ENCODE measurements at places on chromosomes 12 and 14. TPM values are rescaled to one million over a fixed set of nuclear protein-coding genes. Genes with fewer than 3 reads are reported as not detected.
A peak's percentile ranks its signal among the peaks of the same experiment; 100 is the strongest.

GRCh38 chr12:11904124-11904523 lies 166.6 kb upstream of the BCL2L14 start:
- H3K4me3 ChIP-seq = no peak overlapping the region
- no peaks in the 10 kb centered on the region for H3K4me1 ChIP-seq

DNA sequence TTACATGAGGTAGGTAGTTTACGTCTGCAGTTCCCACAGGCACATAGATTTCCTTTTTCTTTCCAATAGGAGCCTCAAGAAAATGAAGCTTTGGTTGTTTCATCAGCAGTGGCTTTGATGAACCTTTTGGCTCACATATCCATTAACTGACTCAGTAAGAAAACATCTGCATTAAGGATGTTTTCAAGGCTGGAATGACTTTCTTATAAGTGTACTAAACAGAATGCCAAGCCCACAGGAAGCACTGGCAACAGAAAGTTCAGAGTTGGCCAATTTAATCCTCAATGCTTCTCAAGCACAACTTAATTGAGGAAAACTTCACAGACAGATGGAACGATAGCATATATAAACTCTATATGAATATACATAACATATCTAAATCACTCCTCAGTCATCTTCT lies 63.5 kb downstream of the ST8SIA1 start:
- no peaks in the 10 kb centered on the region for H3K4me1 ChIP-seq
- H3K4me3 ChIP-seq = no peak overlapping the region
- no peaks in the 10 kb centered on the region for H3K27me3 ChIP-seq
- no peaks in the 10 kb centered on the region for H3K36me3 ChIP-seq
- no peak for DNase-seq

DNA sequence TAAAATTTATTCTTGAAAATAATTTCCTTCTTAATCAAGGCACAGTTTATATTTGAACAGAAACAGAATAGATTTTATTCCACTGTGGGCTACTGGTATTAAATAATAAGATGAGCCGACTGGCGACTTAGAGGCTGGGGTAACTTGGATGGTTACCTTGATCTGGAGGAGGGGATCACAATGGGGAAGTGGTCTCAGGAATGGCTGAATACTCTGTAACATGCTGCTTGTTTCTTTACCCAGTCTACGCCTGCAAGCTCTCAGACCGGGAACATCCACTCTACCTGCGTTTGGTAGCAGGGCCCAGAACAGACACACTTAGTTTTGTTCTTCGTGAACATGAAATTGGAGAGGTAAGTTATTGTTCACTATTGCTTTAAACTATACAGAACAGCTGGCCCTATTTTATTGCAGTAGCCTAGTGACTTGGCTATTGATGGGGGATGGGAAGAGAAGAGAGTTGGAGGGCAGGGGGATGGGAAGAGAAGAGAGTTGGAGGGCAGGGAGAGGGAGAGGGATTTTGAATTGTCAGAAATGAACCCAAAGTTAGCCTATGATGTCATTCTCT lies 67.9 kb downstream of the GNS start:
- DNase-seq = no peak
- no peak overlapping the region for H3K4me3 ChIP-seq
- H3K4me1 ChIP-seq = no peaks in the 10 kb centered on the region
- no peak overlapping the region for H3K27ac ChIP-seq
- H3K27me3 ChIP-seq = no peaks in the 10 kb centered on the region

The CLEC7A gene
- polyA plus RNA-seq = 0.43 TPM

The SOX5 gene
- 0.54 TPM for polyA plus RNA-seq

The SYNDIG1L gene
- 0.47 TPM for polyA plus RNA-seq

The TAS2R9 gene
- polyA plus RNA-seq = not detected

DNA sequence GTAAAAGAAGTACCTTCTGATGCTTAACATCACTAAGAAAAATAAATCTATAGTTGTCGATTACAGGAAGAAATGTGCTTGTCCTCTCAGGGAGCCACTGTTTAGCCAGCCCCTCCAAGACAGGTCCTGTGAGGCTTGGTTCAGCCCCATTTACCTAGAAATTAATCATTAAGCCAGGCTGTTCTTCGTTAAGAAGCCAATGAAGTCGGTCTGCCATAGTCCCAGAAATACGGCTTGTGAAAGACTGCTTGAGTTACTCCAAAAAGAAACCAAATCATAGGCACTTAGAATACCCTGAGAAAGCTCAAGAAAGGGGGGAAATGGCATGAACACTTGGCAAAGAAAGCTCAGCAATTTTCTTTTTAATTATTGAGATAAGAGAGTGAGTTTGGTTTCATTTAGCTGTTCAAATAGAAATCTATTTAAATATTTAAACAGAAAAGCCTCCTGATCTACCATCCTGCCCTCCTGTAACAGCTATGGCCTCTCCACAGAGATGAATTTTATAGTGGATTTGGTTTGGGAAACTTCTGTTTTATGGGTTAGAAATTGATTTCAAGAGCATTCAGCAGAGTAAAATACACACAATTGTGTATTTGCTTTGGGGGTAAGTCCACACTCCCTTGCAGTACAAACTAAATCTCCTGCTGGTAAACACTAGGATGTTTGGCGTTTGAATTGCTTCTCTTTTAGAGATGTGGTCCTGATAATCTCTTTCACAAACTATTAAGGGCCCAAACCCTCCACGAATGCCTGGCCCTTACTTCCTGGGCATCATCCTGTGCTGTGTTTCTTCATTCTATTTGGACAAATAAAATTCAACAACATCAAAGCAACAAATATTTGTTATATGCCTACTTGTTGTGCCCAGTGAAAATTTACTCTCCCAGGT lies 234.4 kb downstream of the SEC23A start:
- no peaks in the 10 kb centered on the region for H3K36me3 ChIP-seq
- no peak overlapping the region for H3K27ac ChIP-seq
- H3K27me3 ChIP-seq = no peaks in the 10 kb centered on the region
- H3K4me1 ChIP-seq = peaks cover 2% of the 10 kb centered on the region

GRCh38 chr12:46266382-46266791 lies 2.5 kb downstream of the SLC38A1 start:
- H3K27me3 ChIP-seq = no peaks in the 10 kb centered on the region
- H3K4me1 ChIP-seq = peaks cover 21% of the 10 kb centered on the region
- H3K4me3 ChIP-seq = peak overlapping the region; percentile 76
- peak; percentile 70 for DNase-seq
- H3K27ac ChIP-seq = no peak overlapping the region

The ACOT4 gene
- polyA plus RNA-seq = 10.6 TPM

- H3K27me3 ChIP-seq = no peaks in the 10 kb centered on the region
- H3K27ac ChIP-seq = peak overlapping the region; percentile 92
- DNase-seq = peak; percentile 48
- no peaks in the 10 kb centered on the region for H3K4me1 ChIP-seq
- peak overlapping the region; percentile 75 for H3K4me3 ChIP-seq
Measured at GRCh38 chr14:75980856-75981255, 939 bp downstream of the TGFB3 start.

The AMIGO2 gene
- polyA plus RNA-seq = 12.2 TPM
